ENCODE measurements at places on chromosomes 1 and 21. TPM values are rescaled to one million over a fixed set of nuclear protein-coding genes. Genes with fewer than 3 reads are reported as not detected.

The CD244 gene
- total RNA-seq = not detected

The BGLAP gene
- total RNA-seq = 1.9 TPM

The UCK2 gene
- 110 TPM for total RNA-seq

The KCNT2 gene
- not detected for total RNA-seq

The CFAP126 gene
- total RNA-seq = not detected

The SLAMF1 gene
- 114 TPM for total RNA-seq

The DNASE2B gene
- not detected for total RNA-seq

The FAM177B gene
- total RNA-seq = 0.47 TPM

The DFFA gene
- total RNA-seq = 57.4 TPM

The DCAF6 gene
- total RNA-seq = 20.6 TPM

The VHLL gene
- total RNA-seq = 0.54 TPM

The G0S2 gene
- total RNA-seq = 449 TPM

The LCK gene
- 248 TPM for total RNA-seq

The C1orf94 gene
- total RNA-seq = not detected

The HFM1 gene
- not detected for total RNA-seq

The CRNN gene
- total RNA-seq = not detected

The FCER1G gene
- 0.63 TPM for total RNA-seq

The CPTP gene
- 12.3 TPM for total RNA-seq

The MASP2 gene
- total RNA-seq = 0.28 TPM

The DNAJC6 gene
- total RNA-seq = 4.0 TPM

The OR2L5 gene
- total RNA-seq = not detected

The AADACL4 gene
- not detected for total RNA-seq

The OR14K1 gene
- total RNA-seq = not detected

The S100A7A gene
- not detected for total RNA-seq

The RPTN gene
- total RNA-seq = not detected

The BSND gene
- not detected for total RNA-seq

The EXTL1 gene
- total RNA-seq = not detected

The MTF1 gene
- 31.2 TPM for total RNA-seq

The SPRR2A gene
- not detected for total RNA-seq

The CSF3R gene
- 0.07 TPM for total RNA-seq

The KCNE1 gene
- total RNA-seq = not detected

The TEX38 gene
- total RNA-seq = not detected

The SELE gene
- not detected for total RNA-seq

The ATAD3C gene
- total RNA-seq = 0.75 TPM

The MSH4 gene
- total RNA-seq = 0.33 TPM

The ATP6V1G3 gene
- total RNA-seq = not detected

The USH2A gene
- not detected for total RNA-seq

The SH2D1B gene
- not detected for total RNA-seq

The CNTN2 gene
- not detected for total RNA-seq

The SDCCAG8 gene
- total RNA-seq = 16.5 TPM

The C4BPA gene
- total RNA-seq = not detected

The HAO2 gene
- not detected for total RNA-seq

The LRRC53 gene
- total RNA-seq = not detected

The KLF17 gene
- total RNA-seq = not detected
